ENCODE measurements at places on chromosomes 7 and 10.
A peak's percentile ranks its signal among the peaks of the same experiment; 100 is the strongest.

DNA sequence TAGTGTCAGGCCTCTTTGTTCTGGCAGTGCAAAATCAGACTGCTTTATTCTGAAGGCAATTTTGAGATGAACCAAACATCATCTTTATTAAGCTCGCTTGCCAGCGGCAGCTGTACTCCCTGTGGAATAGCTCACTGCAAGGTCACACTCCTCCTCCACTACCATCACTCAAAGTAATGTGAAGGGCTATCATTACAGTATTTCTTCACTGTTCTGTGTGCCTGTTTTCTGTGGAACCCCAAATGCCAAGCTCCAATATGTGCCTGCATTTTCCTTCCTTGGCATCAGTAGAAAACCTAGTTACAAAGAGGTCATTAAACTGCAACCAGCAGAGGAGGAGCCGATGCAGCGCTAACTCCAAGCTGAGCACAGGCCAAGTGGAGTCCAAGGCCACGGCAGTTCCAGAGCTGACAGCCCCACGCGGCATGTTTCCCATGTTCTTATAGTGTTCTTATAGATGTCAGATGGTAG, 21.4 kb downstream of the BCCIP start:
- no peak for DNase-seq

DNA sequence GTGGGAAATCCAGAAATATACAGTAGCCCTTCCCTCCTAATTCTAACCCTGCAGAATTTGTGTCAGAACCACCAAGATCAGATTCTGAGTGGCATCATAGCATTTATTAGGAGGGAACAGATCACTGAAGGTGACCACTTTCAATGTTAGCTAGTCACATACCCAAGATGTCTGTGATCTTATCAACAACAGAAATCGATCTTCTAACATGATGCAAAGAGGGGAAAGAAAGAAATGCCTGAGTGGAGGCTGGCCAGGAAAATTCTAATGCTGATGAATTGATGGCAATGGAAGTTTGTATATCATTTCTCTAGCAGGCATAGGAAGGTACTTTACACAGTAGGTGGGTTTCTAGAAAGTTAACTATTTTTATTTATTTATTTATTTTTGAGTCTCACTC, 10.6 kb upstream of the SYPL1 start:
- DNase-seq: no peak

GRCh38 chr7:40009301-40009700, 59.2 kb downstream of the CDK13 start:
- DNase-seq: no peak

- DNase-seq: peak; percentile 83
Measured at GRCh38 chr7:140230861-140231770, 54.3 kb upstream of the KDM7A start.

DNA sequence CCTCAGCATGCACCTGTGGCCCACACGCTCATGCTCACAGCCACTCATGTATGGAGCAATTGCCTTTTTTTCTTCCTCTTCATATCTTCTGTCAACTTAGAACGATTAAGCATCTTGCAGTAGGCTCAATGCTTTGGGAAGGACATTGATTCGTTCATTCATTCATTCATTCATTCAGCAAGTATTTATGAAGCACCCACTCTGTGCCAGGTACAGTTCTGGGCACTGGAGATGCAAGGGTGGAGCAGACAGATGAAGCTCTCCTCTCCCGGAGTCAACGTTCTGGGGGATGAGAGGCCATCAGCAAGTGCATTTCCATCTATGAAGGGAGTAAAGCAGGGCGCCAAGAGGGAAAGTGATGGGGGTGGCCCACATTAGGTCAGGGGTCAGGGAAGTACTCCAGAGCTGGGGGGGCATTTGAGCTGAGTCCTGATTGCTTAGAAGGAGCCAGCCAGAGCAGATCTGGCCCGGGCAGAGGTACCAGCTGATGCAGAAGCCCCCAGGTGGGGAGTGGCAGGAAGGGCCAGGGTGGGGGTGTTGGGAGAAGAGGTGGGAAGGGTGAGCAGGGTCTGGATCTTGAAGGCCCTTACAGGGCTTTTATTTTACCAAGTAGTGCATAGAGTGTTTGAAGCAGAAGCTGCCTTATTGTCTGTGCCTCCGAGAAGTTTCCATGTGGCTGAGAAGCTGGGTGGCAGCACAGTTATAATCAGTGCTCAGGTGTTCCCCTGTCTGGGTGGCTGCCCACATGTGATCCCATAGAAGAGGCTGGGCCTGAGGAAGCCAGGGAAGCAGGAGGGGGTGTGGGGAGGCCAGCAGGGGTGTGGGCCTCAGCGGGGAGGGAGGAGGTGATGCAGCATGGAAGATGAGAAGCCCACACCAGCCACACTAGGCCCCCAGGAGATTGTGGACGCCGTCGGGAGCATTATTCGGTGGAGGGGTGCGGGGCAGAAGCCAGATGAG, 36.2 kb downstream of the CHST3 start:
- DNase-seq: no peak

DNA sequence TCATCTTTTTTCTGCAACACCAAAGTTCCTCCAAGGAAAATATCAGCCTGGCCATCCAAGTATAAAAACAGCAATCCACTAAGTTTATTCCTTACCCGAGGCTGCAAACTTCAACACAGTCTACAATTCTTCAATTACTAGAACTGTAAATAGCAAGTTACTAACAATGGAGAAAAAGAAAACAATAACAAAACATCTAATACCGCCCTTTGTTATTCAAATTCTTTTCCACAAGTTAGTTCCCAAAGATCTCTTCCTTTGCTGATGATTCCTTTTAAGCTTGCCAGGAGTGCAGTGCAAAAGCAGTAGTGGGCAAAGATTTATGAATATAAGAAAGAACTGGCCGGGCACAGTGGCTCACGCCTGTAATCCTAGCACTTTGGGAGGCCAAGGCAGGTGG, 86.2 kb downstream of the CUL2 start:
- no peak for DNase-seq

GRCh38 chr10:126373147-126373546, 15.1 kb downstream of the ADAM12 start:
- DNase-seq: no peak

GRCh38 chr10:24762966-24763623, 39.4 kb upstream of the ARHGAP21 start:
- DNase-seq: no peak

- DNase-seq: no peak
Measured at GRCh38 chr7:38709123-38709522, 78.0 kb upstream of the AMPH start.

GRCh38 chr7:123230603-123231002, 30.8 kb upstream of the SLC13A1 start:
- no peak for DNase-seq

DNA sequence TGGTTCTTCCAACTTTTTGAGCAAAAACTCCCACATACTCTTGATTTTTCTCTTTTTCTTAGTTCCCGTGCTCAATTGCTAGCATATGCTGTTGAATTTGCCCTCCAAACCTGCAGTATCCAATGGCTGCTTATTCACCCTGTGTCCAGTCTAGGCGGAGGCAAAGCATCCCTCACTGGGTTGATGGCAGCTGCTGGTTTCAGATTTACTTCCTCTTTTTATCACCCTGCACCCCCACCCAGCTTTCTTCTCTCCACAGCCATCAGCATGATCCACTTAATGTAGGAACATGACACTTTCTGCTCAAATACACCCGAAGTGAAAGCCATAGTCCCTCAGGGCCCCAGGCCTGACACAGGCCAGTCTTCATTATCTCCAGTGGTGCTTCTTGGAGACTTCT, 87.6 kb upstream of the ADARB2 start:
- no peak for DNase-seq

GRCh38 chr7:47125529-47125928, 456.4 kb downstream of the TNS3 start:
- no peak for DNase-seq

GRCh38 chr7:109751241-109751640, 1181.6 kb downstream of the DNAJB9 start:
- DNase-seq: no peak

DNA sequence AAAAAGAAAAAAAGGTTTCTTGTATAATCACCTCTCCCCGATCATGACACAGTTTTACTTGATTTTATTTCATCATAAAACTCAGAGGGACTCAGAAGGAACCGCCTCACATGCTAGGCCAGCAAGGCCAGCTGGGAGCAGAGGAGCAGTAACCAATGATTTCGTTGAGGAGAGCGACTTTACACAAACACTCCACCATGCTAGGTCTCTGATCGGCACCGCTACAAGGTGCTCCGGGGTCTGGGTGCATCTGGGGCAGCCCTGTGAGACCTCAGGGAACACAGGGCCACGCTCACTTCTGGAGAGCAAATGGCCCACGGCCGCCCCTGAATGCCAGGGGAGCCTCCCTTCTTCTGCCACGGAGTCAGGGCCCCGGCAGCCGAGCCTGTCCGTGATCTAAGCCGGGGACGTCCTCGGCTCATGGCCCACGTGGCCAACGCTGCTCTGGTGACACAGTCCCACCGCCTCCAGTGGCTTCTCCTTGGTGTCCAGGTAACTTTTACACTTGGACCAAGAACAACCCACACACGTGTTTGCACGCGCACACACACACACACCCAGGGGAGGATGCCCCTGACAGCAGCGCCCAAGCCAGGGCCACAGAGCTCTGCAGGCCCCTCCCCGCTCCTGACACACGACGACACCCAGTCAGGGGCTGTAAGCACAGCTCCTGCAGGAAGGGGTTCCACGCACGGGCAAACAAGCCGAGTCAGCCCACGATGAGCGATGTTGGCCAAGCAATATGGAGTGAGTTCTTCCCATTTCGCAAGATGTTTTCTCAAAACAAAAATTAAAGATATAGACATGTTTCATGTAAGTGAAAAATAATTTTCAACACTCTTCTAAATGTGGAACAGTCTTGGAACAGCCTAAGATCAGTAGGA, 332.3 kb downstream of the DNAJB6 start:
- no peak for DNase-seq

DNA sequence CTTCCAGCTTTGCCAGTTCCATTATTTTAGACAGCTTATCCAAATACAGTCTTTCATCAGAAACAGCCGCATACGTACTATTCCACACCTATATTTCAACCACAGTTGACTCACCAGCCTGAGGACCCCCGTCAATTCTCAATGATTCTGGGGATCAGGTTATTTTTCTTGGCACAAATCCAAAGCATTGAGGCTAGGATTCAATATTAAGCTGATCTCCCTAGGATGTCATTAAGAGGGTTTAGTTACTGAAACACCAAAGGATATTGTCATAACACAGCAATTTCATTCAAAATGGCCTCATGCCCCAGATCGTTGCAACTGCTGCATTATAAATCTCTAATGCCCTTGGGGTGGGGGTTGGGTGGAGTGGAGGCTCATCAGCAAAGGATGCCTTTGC, 214.6 kb downstream of the PTEN start:
- no peak for DNase-seq

DNA sequence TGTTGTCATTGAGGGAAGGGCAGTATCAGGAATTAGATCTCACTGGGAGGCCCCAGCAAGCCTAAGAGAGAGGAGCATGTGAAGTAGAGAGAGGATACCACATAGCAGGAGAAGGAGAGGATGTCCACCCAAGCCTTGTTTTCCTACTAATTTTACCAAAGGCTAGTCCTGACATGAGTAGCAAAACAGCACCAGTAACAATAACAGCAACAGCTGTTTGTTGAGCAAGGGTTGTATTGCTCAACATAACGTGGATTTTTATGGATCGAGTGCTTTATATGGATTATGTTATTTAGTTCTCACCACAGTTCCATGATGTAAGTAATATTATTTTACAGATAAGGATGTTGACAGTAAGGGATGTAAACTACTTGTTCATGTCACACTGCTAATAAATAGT, 135.2 kb upstream of the DLX6 start:
- no peak for DNase-seq

DNA sequence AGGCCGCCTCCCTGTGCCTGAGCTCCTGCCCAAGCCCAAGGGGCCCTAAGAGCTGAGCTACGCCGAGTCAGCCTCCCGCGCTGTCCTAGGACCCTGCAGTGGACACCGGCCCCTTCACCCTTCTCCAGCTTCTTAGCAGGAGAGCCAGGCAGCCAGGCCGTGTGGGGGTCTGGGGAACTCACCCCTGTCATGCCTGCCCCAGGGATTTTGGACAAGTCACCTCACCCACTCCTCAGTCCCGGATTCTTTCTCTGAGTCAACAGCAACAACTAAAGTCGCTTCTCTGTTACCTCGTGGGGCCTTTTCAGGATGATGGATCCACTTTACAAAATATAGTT, 79.3 kb downstream of the MKI67 start:
- no peak for DNase-seq

DNA sequence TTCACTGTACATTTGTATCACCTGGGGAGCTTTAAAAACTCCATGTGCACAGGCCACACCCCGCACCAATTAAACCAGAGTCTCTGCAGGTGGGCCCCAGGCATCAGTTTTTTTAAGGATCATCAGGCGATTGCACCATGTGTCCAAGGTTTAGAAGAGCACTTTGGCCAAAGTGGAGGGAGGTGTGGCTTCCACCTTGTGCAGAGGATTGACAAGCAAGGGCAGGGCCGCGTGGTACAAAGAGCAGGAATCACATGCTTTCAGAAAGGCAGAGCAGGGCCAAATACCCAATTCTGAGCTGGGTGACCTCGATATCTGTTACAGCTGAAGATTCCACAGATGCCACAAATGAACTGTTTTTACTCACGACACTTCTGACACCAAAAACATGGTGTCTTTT, 52.4 kb downstream of the NOC3L start:
- DNase-seq: no peak

DNA sequence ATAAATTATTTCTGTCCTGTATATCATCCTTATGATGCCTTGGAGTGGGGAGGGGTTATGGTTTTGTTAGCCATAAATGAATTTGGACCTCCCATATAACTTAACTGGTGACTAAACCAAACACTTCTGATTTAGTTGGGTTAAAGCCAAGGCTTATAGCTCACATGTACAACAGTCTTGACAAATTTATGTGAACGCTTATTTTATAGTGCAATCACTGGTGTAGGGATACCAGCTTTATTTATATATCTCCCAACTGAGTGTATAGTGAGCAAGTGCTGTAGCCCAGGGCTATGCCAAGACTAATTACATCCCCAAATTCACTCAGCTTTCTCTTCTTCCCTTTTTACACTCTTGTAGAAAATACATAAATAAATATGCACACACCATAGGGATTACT, 956.2 kb downstream of the SORCS3 start:
- DNase-seq: no peak

GRCh38 chr10:43201545-43202131, 63.4 kb downstream of the CSGALNACT2 start:
- DNase-seq: peak; percentile 74
